ENCODE measurements at places on chromosomes 4 and X.

GRCh38 chrX:50876551-50876950 is 34.0 kb upstream of the BMP15 start:
- no peak for DNase-seq

DNA sequence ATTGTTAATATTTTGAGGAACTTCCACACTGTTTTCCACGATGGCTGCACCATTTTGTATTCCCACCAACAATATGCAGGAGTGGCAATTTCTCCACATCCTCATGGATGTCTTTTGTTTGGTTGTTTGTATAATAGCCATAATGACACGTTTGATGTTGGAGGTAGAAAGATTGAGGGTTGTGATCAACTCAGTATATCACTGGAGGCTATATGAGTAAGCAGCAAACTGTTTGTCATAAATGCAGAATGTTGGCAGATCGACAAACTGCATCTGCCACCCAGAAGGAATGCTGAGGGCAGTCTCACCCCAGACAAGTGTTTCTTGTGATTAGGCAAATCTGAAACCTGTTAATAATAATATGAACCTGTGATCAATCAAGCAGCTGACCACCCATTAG is 243.9 kb upstream of the WDFY3 start:
- no peak for DNase-seq

DNA sequence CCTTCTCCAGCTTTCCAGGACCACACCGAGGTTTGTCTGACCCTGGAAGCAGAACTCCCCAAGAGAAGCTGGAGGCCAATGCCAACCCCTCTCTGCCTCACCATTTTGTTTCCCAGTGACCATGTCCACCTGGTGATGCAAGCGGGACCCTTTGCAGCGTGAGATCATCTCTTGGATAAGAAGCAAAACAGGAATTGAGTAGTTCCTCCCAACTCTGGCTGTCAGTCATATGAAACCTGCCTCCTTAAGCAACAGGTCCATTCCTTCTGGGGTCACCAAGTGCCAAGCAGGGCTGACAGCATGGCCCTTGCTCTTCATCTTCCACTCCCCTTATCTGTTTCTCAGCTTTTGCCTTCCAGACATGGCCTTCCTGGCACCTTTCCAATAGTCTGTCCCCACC is 41.3 kb upstream of the MTM1 start:
- no peak for DNase-seq

DNA sequence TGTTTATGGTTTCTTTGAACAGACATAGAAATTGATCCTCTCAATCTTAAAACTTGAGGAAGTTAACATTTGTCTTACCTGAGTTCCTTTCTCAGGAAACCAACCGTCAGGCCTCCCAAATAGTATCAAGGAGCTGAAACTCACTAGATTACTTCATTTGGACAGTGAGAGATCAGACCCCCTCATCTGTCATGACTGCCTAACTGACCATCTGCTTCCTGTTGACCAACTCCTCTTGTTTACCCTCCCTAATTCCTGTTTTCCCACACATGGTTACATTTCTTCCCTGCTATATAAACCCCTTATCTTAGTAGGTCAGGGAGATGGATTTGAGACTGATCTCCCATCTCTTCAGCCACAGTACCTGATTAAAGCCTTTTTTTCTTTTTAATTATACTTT is 46.2 kb upstream of the NMU start:
- no peak for DNase-seq

DNA sequence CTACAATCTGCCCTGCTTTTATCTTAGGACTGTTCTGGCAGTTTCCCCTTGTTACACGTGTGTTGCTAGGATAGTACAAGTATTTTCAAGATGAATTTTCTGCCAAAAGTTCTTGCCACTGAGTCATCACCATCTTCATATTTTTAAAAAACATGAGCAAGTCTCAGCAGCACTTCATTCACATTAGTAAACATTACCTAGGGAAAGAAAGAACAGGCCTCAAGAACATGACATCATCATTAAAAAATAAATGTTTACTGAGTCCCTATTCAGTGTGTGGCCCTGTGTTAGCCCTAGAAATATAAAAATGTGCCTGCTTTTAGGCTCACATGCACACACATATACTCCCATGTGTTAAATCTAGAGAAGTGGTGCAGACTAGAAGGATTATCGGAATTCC is 18.7 kb upstream of the GPC3 start:
- DNase-seq = no peak

DNA sequence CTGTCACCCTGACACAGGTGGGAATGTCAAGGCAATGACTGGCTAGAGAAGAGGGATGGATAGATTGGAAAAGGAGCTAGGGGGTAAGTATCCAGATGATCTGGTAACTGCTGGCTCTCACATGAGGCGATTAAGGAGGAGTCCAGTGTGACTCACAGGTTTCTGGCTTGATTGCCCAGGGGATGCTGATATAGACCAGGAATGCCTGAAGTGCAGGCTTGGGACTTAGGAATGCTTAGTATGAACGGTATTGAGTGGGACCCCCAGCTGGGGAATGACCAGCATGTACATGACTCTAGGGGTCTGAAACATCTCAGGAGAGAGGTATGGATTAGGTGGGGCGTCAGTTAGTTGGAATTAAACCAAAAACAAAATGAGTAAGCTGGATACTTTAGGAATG is 65.8 kb upstream of the PRPS1 start:
- DNase-seq = no peak

GRCh38 chrX:120136840-120137239 is 21.1 kb upstream of the RHOXF1 start:
- DNase-seq = no peak

- no peak for DNase-seq
Observed at GRCh38 chr4:8284391-8284790, 14.8 kb downstream of the HTRA3 start.

DNA sequence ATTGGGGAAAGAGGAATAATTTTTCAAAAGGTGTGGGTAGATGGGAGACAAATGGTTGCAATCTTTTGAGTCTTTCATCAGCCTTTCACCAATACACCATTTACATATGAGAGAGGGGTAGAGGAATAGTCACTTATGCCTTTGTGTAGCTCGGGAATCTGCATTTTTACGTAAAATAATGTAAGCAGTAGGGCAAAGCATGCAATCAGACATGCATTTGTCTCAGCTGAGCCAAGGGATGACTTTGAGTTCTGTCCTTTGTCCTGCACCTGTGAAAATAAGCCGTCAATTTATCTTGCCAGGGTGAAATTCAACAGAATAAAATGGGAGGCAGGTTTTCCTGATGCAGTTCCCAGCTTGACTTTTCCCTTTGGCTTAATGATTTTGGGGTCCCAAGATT is 1473.4 kb upstream of the TENM3 start:
- no peak for DNase-seq

- no peak for DNase-seq
Observed at GRCh38 chr4:165905405-165906027, 32.5 kb downstream of the TLL1 start.

- no peak for DNase-seq
Observed at GRCh38 chrX:7139202-7140081, 8.1 kb upstream of the STS start.

- DNase-seq = no peak
Observed at GRCh38 chr4:13950491-13950890, 323.0 kb upstream of the BOD1L1 start.

- DNase-seq = peak; percentile 98
Observed at GRCh38 chr4:128916832-128917231, 107.3 kb downstream of the JADE1 start.

- DNase-seq = no peak
Observed at GRCh38 chr4:187491959-187492358, 503.6 kb upstream of the ZFP42 start.

GRCh38 chr4:30879855-30880598 is 159.9 kb downstream of the PCDH7 start:
- no peak for DNase-seq

- peak; percentile 51 for DNase-seq
Observed at GRCh38 chrX:106874075-106874474, 29.1 kb downstream of the RIPPLY1 start.

GRCh38 chr4:47650584-47651130 is 165.6 kb downstream of the ATP10D start:
- no peak for DNase-seq

GRCh38 chrX:120749141-120749846 is 119.4 kb upstream of the C1GALT1C1 start:
- peak; percentile 88 for DNase-seq

- DNase-seq = no peak
Observed at GRCh38 chr4:133014473-133015135, 134.5 kb upstream of the PCDH10 start.

DNA sequence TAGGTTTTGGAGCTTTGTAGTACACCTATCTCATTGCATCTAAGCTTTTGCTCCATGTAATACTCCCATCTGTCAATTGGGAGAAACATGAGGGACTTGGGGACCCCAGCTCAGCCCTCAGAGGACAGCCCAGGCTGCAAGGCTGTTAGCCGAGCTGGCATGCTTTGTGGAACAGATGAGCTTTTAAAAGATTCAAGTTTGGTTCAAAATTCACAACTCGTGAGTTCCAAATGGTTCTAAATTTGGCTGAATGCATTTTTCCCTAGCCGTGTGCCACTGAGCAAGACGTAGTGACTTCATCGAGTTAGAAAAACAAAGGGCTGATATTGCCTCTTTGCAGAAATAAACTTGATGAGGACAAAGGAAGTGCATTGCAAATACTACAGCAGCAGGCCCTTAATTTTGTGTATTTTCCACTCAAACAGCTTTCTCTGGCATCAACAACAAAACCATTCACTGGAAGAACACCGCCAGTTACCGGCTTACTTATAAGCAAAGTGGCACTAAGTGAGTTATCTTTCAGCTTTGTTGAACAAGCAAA is 165.0 kb upstream of the HS3ST1 start:
- DNase-seq = no peak

DNA sequence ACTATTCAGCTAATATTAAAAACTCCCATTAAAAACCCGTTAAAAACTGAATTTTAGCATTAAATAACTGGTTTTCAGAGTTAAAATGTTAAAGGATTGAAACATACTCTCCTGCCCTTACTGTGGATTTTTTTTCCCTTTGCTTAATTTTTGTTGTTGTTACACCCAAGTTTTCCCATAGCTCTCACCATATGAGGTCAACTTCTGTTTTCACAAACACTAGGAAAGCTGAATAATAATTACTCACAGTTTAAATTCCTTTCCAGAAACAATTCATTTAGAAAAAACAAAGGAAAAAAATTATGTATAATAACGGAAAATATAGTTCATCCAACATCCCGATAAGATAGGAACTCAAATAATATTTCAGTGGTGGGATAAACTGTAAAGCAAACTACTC is 129.0 kb downstream of the PPP3CA start:
- DNase-seq = no peak

DNA sequence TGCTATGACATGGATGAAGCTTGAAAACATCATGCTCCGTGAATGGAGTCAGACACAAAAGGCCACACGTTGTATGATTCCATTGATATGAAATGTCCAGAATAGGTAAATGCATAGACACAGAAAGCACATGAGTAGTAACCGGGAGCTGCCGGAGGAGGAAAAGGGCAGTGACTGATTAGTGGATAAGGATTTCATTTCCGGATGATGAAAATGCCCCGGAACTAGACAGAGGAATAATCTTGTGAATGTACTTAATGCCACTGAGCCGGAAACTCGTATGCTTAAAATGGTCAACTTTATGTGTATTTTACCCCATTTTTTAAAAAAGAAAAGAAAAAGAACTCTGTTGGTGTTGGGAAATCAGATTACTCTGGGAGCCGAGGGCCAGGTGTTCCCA is 112.7 kb upstream of the FAM9B start:
- no peak for DNase-seq

- DNase-seq = peak; percentile 55
Observed at GRCh38 chr4:115274545-115274944, 161.1 kb upstream of the NDST4 start.

DNA sequence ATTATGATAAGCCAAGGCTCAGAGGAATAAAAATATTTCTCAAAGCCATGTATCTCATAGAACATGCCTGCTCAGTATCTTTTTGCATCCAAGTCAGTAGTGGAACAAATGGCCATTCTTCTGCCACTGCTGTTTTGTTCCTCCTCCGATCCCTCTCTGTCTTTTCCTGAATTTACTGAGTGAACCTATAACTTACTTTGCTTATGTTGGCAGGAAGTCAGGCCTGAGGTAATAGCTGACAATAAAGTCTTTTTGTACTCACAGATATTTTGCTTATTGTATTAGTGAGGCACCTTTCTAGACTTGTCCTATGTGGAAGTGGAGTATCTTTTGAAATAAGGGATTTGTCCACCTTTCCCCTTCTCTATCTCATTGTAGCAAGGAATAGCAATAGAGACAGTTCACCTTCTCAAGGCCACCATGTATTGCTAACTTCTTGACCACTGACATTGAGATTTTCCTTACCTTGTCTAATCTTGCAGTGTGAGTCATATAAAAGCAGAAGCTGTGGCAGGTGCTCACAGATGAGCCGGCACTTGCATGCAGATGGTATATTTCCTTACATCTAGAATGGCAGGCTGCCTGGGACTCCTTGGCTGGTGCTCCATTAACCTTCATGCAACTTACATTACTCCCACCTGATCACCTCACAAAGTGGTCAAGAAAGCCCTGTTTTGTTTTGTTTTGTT is 68.2 kb downstream of the AGTR2 start:
- DNase-seq = no peak

- no peak for DNase-seq
Observed at GRCh38 chr4:115334736-115335411, 221.5 kb upstream of the NDST4 start.

DNA sequence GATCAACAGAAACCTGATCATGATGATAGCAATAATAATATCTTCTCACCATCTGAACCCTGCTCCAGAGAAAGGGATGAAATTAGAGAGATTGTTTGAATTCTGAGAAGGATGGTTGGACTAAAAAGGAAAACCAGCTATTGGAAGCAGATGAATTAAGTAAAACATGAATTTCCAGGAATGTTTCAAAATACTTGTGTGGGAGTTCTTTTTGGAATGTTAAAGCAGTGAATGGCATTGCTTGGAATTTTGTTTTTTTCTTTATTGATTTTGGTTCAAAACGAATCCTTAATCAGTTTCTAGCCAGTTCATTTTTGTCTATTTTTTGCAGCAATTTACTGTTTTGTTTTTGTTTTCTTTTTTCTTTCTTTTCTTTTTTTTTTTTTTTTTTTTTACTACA is 150.3 kb downstream of the NHS start:
- no peak for DNase-seq

DNA sequence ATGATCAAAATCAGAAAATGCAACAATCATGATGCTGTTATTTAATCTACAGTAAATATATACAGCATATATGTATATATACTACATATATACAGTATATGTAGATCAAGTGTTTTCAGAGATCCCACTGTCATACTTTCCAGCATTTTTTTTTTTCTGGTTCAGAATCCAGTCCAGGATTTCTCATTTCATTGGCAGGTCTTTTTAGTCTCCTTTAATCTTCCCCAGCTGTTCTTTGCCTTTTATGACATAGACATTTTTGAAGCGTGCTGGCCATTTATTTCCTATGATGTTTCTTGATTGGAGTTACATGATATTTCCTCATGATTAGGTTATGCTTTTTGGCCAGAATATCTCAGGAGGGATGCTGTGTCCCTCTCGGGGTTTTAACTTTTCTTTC is 92.0 kb upstream of the TLR2 start:
- DNase-seq = no peak
